Right atrium auricular region (tissue), 2 donors: ENCODE measurements at places on chromosomes 1 and 21. TPM values are rescaled to one million over a fixed set of nuclear protein-coding genes. Genes with fewer than 3 reads are reported as not detected.

The OSBPL9 gene
- total RNA-seq, result 60.8 TPM

The HOOK1 gene
- total RNA-seq, result 3.9 TPM

- no peak for DNase-seq
- H3K27me3 ChIP-seq, result no peaks in the 10 kb centered on the region
Measured at GRCh38 chr1:168223261-168223660, 2.5 kb upstream of the SFT2D2 start.

DNA sequence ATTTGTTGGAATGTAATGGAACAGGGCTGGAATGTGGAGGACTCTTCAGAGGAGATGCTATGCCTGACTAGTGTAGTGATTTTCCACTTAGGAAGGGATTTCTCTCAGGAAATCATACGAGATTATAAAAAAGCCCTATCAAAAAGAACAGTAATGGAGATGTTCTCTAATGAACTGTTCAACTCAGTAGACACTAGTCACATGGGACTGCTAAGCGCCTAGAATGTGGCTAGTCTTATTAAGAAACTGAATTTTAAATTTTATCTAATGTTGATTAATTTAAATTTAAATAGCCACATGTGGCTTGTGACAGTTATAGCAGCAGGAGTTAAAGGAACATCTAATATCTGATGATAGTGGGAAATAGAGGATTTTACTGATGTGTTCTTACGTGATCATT lies 94.0 kb downstream of the SLC35F3 start:
- no peak for DNase-seq
- no peaks in the 10 kb centered on the region for H3K4me1 ChIP-seq
- H3K27me3 ChIP-seq, result no peaks in the 10 kb centered on the region
- no peaks in the 10 kb centered on the region for H3K36me3 ChIP-seq
